ENCODE measurements at places on chromosomes 1 and 21. TPM values are rescaled to one million over a fixed set of nuclear protein-coding genes. Genes with fewer than 3 reads are reported as not detected.

The ELAPOR1 gene
- total RNA-seq = 0.76 TPM

The RNF186 gene
- not detected for total RNA-seq

The OR2L2 gene
- 0.13 TPM for total RNA-seq

The CD247 gene
- 0.46 TPM for total RNA-seq

The GRIK1 gene
- not detected for total RNA-seq

The NBPF4 gene
- not detected for total RNA-seq

The THEM5 gene
- not detected for total RNA-seq

The PRKACB gene
- 18.3 TPM for total RNA-seq

The PARS2 gene
- 8.5 TPM for total RNA-seq

The PEX10 gene
- 35.0 TPM for total RNA-seq

The OR2L13 gene
- not detected for total RNA-seq
